ENCODE measurements at places on chromosomes 7 and 10.

GRCh38 chr10:31129880-31130405 lies 98.3 kb upstream of the ZNF438 start:
- no peak for DNase-seq

- DNase-seq = peak; percentile 68
These were observed 71.2 kb upstream of the FOXK1 start for GRCh38 chr7:4610768-4611467.

DNA sequence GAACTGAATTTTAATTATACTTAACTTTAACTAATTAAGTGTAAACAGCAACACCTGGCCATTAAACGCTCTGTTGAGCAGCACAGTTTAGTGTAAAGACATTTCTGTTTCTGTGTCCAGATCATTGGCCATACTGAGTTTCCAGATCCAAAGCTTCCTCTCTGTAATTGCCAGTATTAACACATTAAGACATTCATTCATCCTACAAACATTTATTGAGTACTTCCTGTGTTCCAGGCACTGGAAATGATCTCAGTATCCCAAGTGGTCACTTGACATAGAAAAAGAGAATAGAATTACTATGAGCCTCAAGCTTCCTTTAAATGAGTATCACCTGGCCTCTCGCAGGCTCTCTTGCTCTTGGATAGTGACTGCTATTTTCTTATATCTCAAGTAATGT lies 618.1 kb downstream of the SORCS3 start:
- DNase-seq = no peak

DNA sequence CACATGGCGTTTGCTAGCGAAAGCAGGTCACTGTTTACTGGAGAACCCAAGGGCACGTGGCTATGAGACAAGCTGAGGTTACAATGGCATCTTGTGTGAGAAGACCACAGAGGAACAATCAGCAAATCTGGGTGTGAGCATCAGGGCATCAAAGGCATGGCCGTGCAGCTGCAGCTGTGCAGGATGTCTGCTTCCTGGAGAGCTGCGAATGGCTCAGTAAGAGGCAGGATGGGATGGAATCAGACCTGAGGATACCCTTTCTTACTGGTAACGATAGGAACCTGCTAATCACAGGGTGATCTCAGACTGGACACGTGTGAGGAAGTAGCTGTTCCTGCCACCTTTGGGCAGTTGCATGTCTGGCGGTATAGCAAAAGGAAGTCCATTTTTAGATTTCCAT lies 119.5 kb downstream of the RNF216 start:
- DNase-seq = no peak

DNA sequence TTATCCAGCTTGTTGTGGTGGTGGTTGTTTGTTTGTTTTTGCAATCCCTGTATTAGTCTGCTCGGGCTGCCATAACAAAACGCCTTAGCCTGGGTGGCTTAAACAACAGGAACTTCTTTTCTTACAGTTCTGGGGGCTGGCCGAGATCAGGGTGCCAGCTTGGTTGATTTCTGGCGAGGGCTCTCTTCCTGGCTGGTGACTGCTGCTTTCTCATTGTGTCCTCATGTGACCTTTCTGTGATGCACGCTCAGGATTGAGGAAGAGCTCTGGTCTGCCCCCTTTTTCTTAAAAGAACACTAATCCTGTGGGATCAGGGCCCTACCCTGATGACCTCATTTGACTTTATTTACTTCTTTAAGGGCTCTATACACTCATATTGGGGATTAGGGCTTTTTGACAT lies 107.1 kb upstream of the NRP1 start:
- DNase-seq = no peak

GRCh38 chr7:2518737-2519118 lies 846 bp upstream of the LFNG start:
- no peak for DNase-seq

- no peak for DNase-seq
These were observed 362.7 kb downstream of the GLRX3 start for GRCh38 chr10:130498934-130499333.

GRCh38 chr7:91645542-91645941 lies 235.0 kb downstream of the MTERF1 start:
- DNase-seq = no peak

DNA sequence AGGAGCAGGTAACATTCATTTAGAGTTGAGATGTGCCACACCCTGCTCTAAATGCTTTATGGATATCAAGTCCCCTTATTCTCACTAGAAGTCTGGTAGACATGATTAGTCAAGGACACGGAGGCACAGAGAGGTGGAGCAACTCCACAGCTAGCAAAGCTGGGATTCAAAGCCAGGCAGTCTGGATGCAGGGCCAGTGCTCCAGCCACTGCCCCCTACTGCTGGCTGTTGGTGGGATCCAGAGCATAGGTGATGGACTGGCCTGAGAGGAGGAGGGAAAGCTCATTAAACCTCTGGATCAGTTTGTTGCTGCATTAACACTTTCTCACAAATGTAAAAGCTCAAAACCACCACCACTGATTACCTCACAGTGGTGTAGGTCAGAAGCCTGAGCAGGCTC lies 22.6 kb upstream of the KBTBD2 start:
- DNase-seq = no peak

- no peak for DNase-seq
These were observed 106.0 kb upstream of the PDCD4 start for GRCh38 chr10:110765513-110766319.

DNA sequence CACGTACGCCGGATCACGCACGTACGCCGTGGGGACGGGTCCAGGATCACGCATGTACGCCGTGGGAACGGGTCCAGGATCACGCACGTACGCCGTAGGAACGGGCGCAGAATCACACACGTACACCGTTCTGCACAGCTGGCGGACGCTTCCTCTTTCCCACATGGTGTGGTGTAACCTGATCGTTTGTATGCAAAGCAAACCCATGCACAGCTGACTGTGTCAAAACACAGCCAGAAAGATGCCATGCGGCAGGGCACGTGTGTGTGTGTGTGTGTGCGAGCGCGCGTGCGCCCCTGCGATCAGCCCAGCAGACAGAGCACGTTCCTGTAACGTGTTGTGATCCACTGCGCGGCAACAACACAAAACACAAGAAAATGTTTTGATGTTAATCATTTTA lies 573.6 kb downstream of the DNAJB6 start:
- DNase-seq = no peak

- no peak for DNase-seq
These were observed 55.2 kb upstream of the KCNMA1 start for GRCh38 chr10:77692782-77693181.

GRCh38 chr10:8279598-8279997 lies 225.1 kb downstream of the GATA3 start:
- no peak for DNase-seq

GRCh38 chr10:91340613-91341362 lies 69.4 kb upstream of the HECTD2 start:
- DNase-seq = no peak
